ENCODE measurements at places on chromosomes 2 and 18.

GRCh38 chr2:169772651-169773050 is 26.0 kb upstream of the SSB start:
- DNase-seq = no peak

DNA sequence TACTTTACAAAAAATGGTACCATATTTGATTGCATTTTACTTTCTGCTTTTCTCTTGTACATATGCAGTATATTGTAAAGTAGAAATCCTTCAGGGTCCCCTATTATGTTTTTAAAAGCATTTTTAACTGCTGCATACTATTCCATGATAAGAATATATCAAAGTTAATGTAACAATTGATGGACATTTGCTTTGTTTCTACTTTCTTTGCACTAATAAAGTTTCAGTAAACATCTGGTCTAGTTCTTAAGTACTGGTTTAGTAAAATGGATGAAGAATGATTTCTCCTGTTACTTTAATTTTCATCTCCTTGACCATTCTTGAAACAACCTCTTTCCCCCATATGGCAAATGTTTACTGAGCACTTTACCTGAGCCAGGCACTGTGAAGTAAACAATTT is 1.7 kb downstream of the MRPS9 start:
- no peak for DNase-seq

- DNase-seq = no peak
These were observed 38.3 kb downstream of the GBX2 start for GRCh38 chr2:236129935-236130334.

- no peak for DNase-seq
These were observed 67.7 kb downstream of the SLC8A1 start for GRCh38 chr2:40384233-40384632.

GRCh38 chr2:3037196-3038194 is 340.1 kb downstream of the EIPR1 start:
- DNase-seq = no peak

GRCh38 chr2:229350883-229351282 is 79.8 kb upstream of the PID1 start:
- no peak for DNase-seq

GRCh38 chr2:228613133-228613850 is 431.8 kb upstream of the SPHKAP start:
- no peak for DNase-seq

GRCh38 chr18:78528411-78529258 is 451.0 kb upstream of the SALL3 start:
- no peak for DNase-seq

GRCh38 chr2:1749489-1750119 is 5.3 kb upstream of the PXDN start:
- no peak for DNase-seq

DNA sequence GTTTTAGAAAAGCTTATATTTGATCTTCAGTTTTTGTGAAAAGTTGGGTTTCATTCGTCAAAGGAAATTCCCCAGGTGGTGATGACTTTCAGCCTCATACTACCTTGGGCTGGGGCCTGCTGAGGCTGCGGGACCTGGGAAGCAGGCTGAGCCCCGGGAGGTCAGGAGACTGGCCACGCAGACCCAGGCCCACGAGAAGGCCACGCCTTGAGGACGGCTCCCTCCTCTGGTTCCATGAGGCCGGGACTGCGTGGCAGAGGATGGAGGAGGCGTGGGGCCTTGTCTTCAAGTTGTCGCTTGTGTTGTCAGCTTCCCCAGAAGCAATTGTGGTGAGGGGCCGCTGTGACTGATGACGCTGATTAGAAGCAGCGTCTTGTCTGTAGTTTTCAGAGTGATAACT is 11.8 kb downstream of the CNDP2 start:
- DNase-seq = no peak

DNA sequence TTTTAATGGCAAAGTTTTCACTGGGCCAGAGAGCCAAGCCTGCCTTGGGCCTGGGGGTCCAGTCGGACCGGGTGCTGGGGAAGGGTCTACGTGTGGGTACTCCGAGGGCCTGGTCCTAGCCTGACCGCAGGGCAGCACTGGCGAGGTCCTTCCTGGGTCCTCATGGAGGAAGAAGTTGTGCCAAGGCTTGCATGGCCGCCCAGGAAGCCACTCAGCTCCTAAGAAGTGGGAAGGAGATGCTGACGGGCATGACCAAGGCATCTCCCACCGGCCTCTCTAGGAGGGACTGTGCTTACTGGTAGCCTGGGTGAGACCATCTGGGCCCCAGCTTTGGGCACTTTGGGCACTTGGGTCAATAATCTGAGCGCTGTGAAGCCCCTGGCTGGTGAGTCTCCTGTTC is 22.6 kb downstream of the CIB4 start:
- no peak for DNase-seq

DNA sequence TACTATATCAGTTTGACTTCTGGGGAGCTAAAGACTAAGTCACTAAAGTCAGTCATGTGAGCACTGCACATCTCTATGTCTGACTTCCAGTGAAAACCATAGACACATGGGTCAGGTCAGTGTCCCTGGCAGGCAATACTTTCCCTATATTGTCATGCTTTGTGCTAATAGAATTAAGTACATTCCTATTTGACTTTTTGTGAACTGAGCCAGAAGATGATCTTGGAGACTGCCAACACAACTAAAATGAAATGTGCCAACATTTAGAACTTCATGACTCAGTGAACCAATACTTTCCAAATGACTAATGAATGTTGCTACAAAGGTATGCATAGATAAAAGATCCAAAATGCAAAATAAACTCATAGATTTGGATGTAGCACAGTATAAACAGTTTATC is 820.8 kb upstream of the FAM98A start:
- no peak for DNase-seq

DNA sequence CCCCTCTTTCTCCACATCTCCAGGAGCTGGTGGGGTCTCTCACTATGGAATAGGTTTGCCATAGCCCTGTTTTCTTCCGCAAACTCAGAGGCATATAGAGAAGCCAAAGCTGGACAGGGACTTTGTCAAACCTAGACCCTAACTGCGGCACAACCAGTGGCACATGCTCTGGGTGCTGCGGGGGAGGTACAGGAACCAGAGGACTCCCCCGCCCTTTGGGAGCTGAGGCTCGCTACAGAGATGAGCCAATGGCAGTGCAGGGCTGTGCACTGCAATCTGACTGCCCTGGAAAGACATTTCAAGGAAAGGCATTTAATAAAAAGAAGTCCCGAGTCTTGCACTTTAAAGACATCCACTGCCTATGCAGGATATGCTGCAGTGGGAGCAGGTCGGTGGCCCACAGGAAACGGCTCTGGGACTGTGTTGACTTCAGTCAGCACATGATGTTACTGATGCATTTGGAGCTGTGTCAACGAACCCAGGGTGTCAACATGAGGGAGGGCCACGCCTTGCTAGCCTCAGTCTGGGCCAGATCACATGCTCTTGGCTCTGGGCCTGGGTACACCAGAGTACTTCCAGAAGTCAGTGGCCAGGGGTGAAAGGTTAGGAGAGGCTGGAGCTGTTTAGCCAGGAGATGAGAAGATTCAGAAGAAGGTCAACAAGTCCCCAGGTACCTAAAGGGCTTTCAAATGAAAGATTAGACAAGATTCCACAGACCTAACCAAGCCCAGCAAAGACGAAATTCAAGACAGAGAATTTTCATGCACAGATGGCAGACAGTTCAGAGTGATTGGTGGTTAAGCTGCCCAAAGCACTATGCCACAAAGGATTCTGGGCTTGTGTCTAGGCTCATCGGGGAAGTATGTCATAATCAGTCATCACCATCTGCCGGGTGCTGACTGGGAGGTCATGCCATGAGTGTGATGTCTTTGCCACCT is 8.2 kb downstream of the SLC35F6 start:
- DNase-seq = peak; percentile 43

GRCh38 chr2:2577407-2577831 is 246.3 kb upstream of the MYT1L start:
- no peak for DNase-seq

GRCh38 chr18:56711708-56712445 is 60.7 kb downstream of the WDR7 start:
- DNase-seq = no peak

DNA sequence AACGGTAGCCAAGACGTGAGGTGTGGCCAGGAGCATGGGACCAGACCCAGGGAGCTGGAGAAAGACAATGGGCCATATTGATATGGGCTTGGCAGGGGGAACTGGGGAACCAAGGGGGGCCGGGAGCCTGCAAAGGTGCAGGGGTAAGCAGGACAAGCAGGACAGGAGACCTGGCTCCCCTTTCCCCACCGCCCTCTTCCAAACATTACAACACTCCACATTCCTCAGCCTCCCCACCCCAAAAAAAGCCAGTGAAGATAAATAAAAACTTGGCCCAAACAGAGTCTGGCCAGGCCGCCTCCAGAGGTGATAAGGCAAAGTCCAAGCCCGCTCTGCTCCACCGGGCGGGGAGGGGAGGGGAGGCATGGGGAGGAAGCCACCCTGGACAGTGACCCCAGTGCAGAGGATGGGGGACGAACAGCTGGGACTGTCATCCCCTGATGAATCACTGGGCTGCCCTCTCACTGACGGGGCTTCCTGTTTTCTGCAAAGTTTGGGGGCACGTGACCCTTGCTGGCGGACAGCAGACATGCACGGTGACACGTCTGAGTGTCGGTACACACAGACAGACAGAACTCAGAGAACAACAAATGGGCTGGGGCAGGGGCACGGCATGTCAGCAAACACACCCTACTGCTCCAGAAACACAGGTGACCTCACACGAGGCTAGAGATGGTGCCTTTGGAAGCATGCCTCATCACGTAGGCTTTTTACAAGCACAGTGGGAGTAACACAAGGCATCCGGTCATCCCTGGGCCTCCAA is 100.2 kb downstream of the TNS1 start:
- DNase-seq = peak; percentile 92

DNA sequence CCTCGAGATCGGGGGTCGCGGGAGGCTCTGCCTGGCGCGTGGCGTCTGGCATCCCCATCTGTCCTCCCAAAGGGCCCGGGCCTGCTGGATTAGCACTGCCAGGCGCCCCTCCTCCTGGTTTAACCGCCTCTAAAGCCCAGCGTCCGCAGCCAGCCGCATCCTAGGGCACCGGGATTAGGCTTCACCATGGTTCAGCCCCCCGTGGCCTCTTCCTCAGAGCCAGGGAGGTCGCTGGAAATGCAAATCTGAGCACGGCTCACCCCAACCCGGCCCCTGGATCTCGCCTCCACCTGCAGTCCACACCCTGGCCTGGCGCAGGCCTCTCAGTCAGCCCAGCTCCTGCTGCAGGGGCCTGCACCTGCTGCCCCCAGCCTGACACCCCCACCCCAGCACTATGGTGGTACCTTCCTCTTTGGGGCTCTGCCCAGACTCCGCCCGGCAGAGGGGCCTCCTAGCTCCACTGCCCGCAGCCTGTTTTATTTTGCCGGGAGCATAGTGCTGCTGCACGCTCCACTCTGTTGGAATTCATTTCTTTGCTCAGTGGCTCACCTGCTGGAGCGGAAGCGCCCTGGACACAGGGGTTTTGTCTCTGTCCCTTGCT is 13.2 kb downstream of the PRELID3A start:
- peak; percentile 72 for DNase-seq

DNA sequence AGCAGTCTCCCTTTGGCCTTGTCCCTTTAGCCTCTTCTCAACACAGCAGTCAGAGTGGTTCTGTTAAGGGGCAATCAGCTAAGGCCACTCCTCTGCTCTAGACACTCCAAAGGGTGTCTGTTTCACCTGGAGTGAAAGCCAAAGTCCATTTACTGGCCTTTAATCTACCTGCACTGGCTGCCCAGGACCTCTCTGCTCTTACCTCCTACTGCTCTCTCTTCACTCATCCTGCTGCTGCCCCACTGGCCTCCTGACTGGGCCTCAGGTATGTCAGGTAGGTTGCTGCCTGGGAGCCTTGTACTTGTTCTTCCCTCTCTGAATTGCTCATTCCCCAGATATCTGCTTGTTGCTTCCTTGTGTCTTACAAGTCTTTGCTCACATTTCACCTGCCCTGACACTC is 68.2 kb downstream of the PIKFYVE start:
- no peak for DNase-seq

GRCh38 chr2:216683846-216684245 is 11.5 kb downstream of the IGFBP5 start:
- peak; percentile 65 for DNase-seq

DNA sequence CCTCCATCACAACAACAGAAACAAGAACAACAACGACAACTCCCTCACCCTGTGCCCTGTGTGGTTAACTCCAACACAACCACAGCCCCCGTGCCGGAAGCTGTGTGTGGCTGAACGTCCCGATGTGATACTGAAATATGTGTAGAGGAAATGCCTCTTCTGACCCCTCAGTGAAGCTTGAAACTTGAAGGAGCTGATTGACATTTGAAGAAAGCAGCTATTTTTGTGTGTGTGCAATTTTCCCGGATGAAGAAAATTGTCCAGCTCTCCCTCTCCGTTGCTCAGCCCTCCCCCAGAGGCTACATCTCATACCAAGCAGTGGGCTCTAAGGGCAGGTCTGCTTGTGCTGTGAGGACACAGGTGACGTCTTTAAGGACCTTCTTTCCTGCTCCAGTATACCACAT is 173.8 kb downstream of the ICOS start:
- no peak for DNase-seq

DNA sequence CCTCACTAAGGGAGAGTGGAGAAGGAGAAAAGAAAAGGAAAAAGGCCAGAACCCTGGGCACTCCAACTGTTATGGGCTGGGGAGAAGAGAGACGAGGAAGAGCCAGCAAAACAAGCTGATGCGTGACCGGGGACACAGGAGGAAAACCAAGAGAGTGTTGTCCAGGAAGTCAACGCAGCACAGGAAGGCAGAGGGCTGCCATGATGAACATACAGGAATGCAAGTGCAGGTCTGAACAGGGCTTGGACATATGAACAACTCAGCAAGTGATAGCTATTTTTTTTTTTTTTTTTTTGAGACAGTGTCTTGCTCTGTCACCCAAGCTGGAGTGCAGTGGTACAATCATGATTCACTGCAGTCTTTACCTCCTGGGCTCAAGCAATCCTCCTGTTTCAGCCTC is 28.4 kb downstream of the SIX3 start:
- DNase-seq = no peak

DNA sequence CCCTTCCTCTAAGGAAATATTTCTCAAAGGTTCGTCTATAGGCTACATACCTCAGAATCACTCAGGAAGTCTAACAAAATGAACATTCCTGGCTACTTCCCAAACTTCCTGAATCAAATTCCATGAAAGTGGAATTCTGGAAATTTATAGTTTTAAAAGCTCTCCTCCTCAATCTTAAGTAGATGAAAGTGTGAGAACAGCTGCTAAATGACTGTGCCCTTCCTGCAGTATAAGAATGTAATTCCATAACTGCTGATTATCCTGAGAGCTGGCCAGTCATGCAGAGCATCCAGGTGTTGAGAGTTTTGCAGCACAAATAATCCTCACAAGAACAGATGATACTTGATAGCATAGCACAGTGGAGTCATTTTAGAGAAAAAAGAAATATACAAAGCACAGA is 265.0 kb downstream of the KCNJ3 start:
- no peak for DNase-seq

GRCh38 chr2:46914578-46915230 is 902 bp downstream of the MCFD2 start:
- DNase-seq = no peak

GRCh38 chr2:242069018-242069417 is 199.5 kb downstream of the RTP5 start:
- no peak for DNase-seq

DNA sequence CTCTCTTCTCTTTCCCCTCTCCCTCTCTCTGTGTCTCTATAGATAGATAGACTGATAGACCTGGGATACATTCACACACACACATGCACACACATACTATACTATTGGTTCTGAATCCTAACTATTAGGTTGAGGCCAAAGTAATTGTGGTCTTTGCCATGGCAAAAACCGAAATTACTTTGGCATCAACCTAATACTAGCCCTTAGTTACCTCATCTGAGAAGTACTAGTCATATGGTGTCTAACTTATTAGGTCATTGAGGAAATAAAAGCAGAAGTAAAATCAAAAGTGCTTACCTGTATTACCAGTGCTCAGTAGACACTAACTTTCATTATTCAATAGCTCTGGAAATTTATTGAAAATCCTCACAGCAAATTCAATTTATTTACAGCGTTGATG is 451.5 kb downstream of the EPHA4 start:
- no peak for DNase-seq

Measured in HuH-7.5 (cell line).